ENCODE measurements at places on chromosomes 13 and 19.
A peak's percentile ranks its signal among the peaks of the same experiment; 100 is the strongest.

GRCh38 chr13:66974174-66974573, 256.0 kb downstream of the PCDH9 start:
- DNase-seq = peak; percentile 38

DNA sequence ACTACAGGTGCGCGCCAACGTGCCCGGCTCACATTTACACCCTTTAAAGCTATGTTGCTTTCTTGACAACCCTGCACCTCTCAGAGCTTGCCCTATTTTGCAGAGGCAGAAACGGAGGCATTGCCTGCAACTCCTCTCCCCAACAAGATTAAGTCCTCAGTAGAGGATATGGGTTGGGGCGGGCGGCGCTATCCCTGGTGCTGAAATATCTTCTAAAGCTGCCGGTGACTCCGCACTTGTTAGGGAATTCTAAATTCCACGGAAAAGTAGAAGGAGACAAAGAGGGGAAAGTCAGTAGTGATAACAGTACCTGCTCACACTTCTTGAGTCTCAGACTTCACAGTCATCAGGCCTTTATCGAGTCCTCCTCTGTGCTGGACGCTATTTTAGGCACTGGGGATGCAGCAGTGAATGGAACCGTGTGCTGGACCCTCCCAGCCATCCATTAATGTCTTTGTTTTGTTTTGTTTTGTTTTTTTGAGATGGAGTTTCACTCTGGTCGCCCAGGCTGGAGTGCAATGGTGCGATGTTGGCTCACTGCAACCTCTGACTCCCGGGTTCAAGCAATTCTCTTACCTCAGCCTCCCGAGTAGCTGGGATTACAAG, 18.0 kb downstream of the SLC5A5 start:
- DNase-seq = no peak

DNA sequence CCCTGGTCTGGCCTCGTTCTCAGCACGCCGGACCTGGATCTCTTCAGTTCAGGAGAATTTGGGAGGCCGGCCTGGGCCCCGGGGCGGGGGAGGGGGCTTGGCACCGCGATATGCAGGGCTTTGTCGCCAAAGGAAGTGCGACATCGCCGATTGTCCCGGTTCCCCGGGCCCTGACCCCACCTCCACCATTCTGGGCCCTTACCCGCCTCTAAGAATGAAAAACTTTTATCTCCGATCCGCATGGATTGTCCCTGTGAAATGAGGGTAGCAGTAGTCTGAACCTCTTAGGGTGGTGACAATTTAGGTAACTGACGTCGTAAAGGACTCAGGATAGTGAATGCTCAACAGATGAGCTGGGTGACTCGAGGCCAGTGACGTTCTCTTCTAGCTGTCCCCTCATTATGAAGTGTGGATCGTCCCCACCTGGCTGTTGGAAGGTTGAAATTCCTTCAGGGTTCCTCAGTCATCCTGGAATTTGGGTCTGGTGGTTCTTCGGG, 650 bp downstream of the DDA1 start:
- DNase-seq = no peak

GRCh38 chr13:110664041-110664440, 41.9 kb downstream of the CARS2 start:
- DNase-seq = no peak

DNA sequence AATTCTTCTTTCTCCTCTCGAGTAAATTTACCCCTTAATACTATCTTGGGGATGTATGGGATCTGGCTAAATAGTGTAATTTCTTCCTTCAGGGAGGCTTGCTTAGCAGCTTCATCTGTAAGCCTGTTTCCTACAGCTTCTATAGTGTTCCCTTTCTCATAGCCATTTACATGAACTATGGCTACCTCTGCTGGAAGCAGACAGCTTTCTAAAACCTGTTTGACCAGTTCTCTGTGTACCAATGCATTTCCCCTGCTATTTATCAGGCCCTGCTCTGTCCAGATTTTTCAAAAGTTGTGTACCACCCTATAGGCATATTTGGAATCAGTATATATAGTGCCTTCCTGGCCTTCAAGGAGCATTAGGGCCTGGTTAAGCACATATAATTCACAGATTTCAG, 113.6 kb upstream of the PCDH9 start:
- DNase-seq = no peak

GRCh38 chr19:32373585-32374295, 28.3 kb downstream of the ZNF507 start:
- no peak for DNase-seq

GRCh38 chr13:109773276-109773675, 13.1 kb downstream of the IRS2 start:
- no peak for DNase-seq

GRCh38 chr19:17448131-17448967, at the start of gene TMEM221:
Gene TMEM221 (minus strand): TSS chr19:17448668. CDS start chr19:17448462, 206 bp downstream.
- no peak for DNase-seq

DNA sequence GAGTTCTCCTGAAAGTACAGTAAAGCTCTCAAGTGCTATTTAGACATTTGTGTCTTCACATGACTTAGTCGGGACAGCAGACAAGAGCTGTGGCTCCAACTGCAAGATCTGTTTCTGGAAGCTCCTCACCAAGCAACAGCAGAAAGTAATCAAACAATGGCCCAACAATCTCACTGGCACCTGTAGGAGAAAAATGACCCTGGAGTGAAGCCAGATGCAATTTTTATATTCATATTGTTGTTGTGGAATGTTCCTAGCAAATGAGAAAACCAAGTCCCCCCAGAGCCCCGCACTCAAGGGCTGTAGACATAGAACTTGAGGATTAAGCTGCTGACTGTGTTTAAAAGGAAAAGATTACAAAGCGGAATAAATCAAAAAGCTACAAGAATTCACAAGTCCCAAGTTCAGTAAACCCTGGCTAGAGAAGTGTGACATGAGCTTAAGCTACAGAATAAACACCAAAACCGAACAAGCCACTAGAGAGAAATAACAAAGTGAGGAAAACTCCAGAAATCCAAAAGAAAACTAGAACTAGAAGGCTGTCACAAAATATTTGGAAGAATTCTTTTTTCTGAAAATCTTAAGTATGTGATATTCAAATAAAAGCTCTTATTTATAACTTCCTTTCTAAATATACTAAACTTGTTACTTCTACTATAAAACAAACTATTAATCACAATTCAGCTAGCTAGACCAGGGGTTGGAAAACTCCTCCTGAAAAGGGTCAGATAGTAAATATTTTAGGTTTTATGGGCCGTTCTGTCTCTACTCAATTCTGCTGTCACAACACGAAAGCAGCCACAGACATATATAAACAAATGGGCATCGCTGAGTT, 454.5 kb downstream of the SUCLA2 start:
- no peak for DNase-seq

DNA sequence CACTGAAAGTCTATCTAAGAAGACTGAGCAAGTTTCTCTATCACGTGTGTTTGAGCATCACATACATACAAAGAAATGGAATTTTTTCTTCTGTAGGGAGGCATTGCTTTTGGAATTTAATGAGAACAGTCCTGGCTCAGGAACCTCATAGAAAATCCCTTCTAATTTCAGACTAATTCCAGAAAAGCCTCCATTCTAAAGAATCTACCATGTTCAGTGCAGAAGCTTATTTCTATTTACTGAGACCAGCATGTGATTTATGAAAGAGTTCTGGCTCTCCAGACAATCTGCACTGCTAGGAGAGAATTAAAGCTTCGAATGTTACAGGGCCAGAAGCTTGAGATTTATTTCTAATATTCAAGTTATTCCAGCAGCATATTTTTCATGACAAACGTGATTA, 186.8 kb downstream of the TBC1D4 start:
- no peak for DNase-seq

DNA sequence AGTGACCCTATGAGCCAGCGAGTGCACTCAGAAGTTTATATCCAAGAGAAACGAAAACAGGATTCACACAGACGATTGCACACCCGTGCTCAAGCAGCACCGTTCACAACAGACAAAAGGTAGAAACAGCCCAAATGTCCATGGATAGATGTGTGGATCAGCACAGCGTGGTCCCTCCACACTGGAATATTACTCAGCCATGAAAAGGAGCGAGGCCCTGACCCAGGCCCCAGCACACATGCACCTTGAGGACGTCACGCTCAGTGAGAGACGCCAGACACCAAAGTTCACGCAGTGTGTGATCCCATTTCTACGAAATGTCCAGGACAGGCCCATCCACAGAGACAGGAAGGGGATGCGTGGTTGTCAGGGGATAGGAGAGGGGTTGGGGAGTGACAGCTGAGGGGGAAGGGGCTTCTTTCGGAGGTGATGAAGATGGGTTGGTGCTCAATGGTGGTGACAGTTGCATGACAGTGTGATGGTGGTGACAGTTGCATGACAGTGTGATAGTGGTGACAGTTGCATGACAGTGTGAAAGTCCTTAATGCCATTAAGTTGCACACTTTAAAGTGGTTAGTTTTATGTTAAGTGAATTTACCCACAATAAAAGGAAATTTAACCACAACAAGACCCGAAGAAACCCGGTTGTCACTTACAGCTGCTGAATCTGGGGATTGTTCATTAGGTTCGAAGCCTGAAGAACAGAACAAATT, 18.9 kb upstream of the SLC39A3 start:
- no peak for DNase-seq

- no peak for DNase-seq
Measured at GRCh38 chr13:43359536-43359935, 336.1 kb downstream of the DNAJC15 start.

- no peak for DNase-seq
Measured at GRCh38 chr13:108669381-108669780, 40.0 kb downstream of the MYO16 start.

GRCh38 chr13:89584058-89584620, 1763.3 kb upstream of the MIR17HG start:
- DNase-seq = no peak

GRCh38 chr13:20993661-20994440, 67.5 kb downstream of the LATS2 start:
- no peak for DNase-seq

DNA sequence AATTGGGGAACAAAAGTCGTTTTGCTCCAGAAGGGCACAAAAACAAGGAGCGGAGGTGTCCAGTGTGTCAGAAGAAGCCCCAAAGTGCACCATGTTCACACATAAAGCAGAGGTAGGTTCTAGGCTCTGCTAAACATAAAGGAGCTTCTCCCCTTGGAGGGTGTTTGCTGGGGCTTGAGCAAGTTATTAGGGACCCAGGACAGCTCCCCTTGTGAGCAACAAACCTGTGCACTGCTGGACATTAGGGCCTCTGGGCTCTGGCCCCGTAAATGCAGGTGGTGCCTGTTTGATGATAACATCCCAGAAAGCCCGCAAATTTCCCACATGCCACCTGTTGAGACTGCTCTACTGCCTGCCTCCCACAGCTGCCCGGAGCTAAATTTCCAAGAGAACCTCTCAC, 10.8 kb downstream of the RCN3 start:
- DNase-seq = no peak

DNA sequence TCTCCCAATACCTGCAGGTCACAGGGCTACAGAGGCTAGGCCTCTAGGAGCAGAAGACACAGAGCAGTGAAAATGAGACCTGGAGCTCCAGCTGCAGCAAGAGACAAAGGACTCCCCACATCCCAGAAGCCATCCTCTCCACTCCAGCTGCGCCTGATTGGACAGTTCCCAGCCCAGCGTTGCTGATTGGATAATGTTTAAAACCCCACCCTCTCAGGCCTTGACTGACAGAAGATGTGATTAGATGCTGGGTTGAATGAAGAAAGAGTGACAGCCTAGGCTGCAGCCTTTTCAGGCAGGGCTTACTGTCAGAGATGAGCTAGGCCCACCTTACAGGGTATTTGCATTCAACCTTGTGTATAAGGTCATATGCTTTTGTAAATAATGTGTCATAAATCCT, 59.4 kb downstream of the ZNF708 start:
- no peak for DNase-seq

DNA sequence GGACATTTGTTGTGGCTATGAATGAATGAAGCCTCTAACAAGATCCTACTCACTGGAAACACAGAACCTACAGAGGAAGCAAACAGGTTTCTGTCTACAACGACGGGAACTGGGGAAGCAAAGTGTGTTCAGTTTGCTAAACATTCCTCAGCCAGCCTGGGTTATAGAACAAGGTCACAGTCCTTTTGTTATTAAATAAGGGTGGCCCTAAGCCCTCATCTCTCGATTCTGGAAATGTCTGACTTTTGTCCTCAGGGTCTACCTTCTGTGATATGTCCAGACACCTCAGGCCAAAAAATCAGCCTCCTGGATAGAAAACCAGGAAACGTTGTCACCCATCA, 64.6 kb upstream of the ARHGEF7 start:
- DNase-seq = no peak

All from NCI-H2171 (cell line).